ENCODE measurements at places on chromosomes 2 and 18.
A peak's percentile ranks its signal among the peaks of the same experiment; 100 is the strongest.

GRCh38 chr2:148926981-148927401, 52.0 kb downstream of the KIF5C start:
- no peak for DNase-seq

DNA sequence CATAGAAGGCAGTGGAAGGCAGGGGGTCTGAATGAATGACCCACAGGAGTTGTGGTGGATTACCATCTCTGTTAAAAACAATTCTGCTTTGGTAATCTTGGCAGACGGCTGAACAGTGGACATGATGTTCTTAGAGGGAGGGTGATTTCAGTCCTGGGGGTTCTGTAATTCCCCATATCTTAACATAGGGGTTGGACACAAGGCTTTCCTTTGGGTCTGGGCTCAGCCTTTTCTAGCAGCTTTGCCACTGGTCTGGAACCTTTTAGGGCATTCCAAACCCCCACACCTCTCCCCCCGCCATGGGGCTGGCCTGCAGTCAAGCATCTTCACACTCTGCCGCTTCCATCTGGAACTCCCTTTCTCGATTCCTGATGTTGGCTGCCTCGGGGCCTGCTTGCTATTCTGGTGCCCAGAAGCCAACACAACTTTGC, 50.3 kb downstream of the RPL37A start:
- peak; percentile 9 for DNase-seq

DNA sequence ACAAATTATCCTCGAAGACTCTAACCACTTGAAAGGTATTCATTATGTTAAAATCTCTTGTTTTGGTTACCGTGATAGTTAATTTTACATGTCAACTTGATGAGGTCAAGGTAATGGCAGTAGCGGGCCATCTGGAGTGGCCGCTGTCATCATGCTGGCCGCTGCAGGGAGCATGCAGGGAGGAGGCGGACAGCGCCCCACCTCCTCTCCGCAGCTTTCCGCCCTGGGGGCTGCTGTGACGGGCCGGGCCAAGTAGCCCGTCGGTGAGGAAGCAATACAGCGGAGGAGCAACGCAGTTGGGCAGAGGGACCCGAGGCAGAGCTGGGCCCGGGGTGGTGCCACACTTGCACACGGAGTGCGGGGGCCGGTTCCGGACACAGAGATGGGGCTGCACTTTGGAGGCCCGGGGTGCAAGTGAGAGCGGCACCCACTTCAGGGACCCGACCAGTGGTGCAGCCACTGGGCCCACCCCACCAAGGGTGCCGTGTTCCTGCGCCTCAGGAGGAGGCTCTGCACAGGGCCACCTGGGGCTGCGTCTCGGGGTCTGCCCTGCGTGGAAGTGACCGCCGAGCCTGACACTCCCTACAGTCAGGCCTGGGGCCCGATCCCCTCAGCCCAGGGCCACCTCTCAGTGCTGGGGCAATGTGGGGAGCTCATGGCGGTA, 452.4 kb downstream of the LRATD1 start:
- DNase-seq = no peak

DNA sequence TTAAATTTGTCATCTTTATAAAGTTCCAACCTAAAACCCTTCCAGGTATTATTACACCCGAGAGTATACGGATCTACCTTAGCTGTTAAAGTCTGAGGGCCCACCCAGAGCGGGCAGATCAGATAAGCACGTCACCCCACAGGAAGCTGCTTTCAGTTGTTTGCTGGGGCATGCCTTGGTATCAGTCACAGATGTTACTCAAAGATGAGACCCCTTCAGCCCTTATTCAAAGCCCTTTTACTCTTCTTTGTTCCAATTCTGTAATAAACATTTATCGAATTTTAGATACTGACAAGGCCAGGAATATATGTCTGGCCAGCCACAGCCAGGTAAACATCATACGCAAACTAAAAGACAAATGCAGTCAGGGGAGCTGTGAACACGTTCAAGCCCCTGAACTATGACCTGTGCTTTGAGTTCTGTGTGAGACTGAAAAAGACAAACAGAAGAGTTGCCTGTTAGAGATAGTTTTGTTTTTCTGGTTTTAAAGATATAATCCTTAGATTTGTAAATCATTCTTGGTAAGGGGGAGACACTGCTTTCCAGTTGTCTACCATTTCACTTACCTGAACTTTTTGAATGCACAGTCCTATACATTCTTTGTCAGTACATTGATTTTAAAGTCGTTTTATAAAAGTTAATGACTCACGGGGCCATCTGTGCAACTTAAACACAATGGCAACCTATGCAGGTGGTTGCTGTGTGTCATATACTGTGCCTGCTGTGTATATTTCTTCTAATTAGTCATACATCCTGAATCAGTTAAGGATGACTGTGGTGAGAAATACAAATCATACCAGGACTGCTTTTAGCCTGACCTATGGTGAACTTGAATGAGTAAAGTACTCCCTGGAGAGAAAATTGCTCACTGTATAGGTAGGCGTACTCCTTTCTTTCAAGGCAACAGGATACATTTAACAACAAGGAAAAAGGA, 100.5 kb upstream of the ITPRID2 start:
- DNase-seq = no peak

DNA sequence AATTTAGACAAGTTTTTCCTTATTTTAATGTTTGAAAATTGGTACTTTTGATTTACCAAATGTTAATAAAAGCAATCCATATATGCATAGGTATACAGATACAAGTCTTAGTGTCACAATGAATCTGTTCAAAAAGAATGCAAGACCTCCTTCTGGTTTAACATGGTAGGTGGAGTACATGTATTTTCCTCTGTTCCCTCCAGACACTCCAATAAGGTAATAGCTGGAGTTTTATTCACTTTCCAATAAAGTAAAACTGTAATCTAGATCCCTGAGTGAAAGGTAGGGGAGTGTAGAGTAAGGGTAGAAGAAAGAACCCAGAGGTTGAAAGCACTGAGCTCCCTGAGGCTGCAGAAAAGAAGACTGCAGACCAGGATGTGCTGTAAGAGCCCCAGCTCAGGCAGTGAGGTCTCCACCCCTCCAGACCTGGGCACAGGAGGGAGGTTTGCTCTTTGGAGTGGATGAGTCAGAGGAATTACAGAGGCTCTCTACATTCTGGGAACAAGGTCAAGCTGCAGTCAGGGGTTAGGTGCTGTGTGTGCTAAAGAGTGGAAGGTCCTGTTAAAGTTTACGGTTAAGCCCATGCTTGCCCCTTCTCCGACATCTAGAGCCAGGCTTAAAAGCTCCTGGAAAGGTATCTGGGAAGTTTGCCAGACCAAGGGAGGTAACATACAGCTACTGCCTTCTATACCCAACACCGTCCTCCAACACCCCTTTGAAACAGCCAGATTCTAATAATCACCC, 27.6 kb upstream of the STAT1 start:
- no peak for DNase-seq

DNA sequence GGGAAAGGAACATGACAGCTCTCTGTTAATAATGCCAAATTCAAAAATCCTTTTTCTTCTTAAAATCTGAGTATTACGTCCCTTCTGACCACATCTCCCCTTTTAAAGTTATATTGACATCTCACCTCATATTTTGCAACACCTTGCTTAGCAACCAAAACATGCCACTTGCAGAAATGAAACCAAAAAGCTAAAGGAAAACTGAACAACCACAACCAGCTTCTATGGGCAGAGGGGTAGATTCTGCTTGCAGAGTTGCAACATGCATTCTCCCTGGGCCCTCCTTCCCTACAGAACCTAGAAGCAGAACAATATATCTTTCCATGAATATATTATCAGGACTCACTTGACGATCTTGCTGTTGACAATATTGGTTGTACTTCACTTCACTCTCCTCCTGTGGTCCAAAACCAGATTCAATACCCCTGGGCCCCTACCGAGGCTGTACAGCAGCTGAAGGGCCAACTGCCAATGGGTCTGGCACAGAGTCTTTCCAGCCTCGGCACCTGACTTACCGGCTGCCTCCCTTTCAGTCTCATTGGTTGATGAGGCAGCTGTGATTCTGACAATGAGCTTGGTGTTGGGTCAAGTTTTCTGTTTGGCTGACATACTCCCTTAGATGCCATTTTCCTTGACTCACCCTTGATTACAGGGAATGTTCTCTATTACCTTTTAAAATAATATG, 616.6 kb downstream of the ZEB2 start:
- DNase-seq = no peak

DNA sequence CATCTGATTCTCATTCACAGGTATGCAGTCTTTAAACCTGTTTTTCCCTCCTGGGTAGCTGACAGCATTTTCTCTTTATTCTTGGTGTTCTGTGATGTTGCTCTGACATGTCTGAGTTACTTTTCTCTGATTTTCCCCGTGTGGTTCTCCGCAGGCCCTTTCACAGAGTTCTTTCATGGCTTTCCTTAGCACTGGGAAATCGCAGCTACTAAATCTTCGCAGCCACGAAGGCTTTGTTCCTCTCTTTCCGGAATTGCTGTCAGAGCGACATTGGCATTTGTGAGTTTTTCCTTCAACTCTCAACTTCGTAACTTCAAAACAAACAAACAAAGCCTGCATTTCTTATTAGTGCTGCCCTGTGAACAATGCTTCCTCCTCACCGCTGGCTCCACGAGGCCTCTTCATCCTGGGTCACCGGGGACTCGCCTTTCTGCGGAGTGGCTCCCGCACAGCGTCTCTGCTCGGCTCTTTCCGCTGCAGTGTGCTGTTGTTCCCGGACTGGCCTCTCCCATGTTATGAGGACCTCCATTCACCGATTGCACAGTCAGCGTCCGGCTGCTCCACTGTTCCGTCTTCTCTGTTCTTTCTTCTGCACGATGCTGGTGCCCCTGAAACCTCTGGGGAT, 16.1 kb downstream of the COLEC11 start:
- no peak for DNase-seq

- peak; percentile 15 for DNase-seq
Observed at GRCh38 chr2:43171789-43172188, 54.6 kb downstream of the ZFP36L2 start.

GRCh38 chr2:3641181-3641580, 16.8 kb upstream of the ALLC start:
- no peak for DNase-seq

- no peak for DNase-seq
Observed at GRCh38 chr2:106339132-106339531, 129.1 kb downstream of the RGPD3 start.

- no peak for DNase-seq
Observed at GRCh38 chr2:128578406-128579390, 260.0 kb upstream of the HS6ST1 start.

DNA sequence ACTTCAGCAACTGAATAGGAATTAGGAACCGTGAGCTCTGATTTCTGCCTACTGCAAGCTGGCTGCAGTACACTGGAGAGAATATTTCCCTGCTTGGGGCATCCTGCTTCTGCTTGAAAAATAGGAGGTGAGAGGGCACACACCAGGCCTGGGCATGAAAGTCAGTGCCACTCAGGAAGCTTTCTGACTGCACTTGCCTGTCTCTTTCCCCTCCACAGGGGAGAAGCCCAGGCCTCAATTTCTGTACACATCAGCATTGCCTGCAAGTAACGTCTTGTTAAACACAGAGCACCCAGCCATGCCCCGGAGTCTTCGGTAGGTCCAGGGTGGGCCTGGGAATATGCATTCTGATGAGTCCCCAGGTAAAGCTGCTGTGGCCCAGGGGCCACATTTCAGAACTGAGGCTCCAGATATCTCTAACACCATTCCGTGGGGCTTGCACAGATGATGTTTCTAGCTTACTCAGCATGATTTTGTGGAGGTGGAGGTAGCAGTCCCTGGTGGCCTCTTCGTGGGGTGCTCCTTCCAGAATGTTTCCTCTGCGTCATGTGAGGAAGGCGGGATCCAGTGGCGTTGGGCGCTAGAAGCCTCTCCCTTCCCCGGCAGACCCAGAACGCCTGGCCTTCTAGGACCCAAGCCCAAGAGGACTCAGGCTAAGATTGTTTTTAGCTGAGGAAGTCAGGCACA, 114.1 kb downstream of the ZBTB7C start:
- no peak for DNase-seq

DNA sequence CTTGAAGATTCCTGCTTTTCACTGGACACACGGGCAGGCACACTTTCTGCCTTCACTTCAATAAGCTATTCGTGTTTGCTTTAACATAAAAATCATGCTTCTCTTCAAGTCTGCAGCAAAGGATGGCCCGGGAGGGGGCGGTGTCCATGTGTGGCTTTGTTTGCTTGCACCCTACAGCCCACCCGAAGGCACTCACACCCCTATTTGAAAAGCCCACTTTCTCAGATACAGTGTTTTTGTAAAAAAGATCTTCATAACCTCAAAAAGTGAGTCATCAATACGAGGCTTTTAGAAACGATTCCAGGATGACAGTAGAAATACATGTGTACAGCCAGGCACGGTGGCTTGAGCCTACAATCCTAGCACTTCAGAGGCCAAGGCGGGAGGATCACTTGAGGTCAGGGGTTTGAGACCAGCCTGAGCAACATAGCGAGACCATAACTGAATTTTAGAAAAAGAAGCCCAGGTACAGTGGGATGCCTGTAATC, 36.5 kb upstream of the HPCAL1 start:
- no peak for DNase-seq

GRCh38 chr2:198405311-198405710, 600.9 kb downstream of the PLCL1 start:
- no peak for DNase-seq

- DNase-seq = no peak
Observed at GRCh38 chr2:238163481-238164198, 4.9 kb downstream of the ERFE start.

All from hippocampal formation (tissue), 2 donors.